Renal cortex interstitium (tissue), 15 donors: ENCODE measurements at places on chromosomes 4 and X. TPM values are rescaled to one million over a fixed set of nuclear protein-coding genes. Genes with fewer than 3 reads are reported as not detected.

GRCh38 chr4:75046226-75046625 is 113.3 kb downstream of the PARM1 start:
- no peak for DNase-seq

GRCh38 chrX:68908071-68908470 is 79.2 kb downstream of the EFNB1 start:
- DNase-seq: no peak

DNA sequence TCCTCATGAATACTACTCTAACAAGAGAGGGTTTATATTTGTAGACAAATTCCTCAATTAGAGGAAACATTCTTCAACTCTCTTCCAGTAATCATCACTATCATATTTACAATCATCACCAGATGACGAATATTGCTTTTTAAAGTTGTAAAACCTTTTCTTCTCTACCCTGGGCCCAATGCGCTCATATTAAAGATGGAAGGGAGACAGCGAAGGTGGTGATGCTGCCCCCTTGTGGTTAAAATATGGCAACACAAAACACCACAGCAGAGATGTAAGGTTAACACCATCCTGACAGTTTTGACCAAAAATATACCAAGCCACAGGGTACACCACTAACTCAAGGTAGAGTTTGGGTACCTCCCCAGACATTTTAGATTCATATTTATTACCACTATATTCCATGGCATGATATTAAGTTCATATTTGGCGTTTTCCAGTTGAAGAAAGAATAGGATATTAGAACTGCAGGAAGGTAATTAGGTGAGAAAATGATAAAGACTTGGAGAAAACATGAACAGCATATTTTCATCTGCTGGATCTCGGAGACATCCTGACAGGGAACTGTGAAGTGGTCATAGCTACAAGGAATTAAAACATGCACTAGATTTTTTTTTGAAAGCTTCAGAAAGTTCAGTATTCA is 72.8 kb downstream of the SLC9A7 start:
- DNase-seq: no peak

DNA sequence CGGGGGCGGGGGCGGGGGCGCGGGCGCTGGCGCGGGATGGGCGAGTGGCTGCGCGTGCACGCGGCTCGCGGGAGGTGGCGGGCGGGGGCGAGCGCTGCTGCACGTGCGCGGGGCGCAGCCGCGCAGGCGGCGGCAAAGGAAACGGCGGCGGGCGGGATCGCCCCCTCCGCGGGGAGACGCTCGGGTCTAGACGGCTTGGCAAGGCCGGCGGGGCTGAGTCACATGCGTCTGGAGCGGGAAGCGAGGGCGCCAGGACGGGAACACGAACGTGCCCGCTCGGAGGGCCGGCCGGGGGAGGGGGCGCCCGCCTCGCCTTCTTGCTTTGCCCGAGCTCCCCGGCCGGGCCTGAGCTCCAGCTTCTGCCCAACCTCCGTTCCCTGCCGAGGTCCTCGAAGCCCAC is 4.3 kb upstream of the HAUS7 start:
- no peak for DNase-seq

DNA sequence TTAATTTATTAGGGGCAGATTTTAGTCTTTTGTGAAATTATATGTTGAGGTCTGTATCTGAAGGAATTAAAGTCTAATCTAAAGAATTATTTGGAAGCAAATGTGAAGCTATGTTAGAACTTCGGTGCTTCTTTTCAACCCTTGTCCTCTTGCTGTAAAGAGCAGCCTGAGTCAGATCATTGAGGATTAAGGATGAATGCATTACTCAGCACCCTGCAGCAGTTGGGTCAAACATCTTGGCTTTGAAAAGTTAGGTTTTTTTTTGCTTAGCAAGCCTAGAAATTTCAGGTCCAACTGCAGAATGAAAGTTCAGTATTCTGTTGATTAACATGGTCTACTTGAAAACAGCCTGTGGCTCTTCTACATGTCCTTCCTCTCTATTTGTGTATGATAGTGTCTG is 57.6 kb downstream of the SLC4A4 start:
- no peak for DNase-seq

- DNase-seq: no peak
Observed at GRCh38 chr4:54668014-54668611, 10.4 kb downstream of the KIT start.

GRCh38 chr4:168707205-168707604 is 210.4 kb downstream of the PALLD start:
- no peak for DNase-seq

DNA sequence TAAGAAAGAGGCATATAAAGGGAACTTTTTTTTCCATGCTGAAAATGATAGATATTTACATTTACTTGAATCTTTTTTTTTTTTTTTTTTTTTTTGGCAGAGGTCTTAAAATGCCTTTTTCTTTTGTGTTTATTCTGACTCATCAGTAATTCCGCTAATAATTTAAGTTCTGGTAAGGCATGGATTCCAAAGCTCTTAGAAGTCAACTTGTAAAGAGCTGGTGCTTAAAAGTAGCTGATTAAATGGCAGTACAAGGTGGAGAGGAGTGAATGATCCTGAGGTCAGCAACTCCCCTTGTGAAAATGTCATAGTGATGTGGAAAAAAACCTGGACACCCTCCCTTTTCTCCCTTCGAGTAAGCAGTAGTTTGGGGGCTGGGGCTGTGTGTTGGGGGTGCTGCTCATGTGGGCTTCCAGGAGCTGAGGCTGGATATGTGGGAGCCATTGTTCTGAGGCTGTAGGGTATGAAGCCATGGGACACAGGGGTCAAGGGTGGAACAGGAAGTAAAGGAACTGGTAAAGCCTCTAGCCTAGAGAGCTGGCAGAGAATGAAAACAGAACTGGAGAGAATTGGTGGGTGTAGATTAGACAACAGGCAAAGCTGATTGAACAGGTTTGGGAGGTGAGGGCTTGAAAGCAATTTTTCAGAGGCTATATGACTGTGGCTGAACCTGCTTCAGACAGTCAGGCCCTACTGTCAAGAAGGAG is 41.0 kb upstream of the PITX2 start:
- no peak for DNase-seq

DNA sequence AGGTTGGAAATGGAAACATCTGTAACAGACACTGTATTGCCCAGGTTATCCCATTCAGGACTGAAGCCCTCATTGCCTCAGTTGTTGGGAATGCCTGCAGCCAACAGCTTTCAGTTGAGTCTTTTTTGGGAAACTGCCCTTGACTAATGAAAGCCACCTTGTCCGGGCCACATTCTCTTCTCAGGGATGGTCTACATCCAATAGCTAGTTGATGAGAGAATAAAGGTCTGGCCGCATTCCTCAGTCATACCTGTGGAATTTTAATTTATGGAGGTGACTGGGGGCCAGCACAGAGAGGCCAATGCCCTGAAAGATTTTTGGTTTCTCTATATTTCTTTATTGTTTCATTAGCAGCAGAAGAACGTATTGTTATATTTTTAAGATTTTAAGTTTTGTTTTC is 147.6 kb upstream of the MSX1 start:
- no peak for DNase-seq

DNA sequence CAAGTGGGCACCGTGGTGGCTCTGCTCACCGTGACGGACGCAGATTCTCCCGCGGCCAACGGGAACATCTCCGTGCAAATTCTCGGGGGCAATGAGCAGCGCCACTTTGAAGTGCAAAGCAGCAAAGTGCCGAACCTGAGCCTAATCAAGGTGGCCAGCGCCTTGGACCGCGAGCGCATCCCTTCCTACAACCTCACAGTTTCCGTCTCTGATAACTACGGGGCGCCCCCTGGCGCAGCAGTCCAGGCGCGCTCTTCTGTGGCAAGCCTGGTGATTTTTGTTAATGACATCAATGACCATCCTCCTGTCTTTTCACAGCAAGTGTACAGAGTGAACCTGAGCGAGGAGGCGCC is 2.7 kb downstream of the FAT4 start:
- DNase-seq: no peak

- DNase-seq: no peak
Observed at GRCh38 chr4:1361431-1361830, 14.4 kb downstream of the UVSSA start.

DNA sequence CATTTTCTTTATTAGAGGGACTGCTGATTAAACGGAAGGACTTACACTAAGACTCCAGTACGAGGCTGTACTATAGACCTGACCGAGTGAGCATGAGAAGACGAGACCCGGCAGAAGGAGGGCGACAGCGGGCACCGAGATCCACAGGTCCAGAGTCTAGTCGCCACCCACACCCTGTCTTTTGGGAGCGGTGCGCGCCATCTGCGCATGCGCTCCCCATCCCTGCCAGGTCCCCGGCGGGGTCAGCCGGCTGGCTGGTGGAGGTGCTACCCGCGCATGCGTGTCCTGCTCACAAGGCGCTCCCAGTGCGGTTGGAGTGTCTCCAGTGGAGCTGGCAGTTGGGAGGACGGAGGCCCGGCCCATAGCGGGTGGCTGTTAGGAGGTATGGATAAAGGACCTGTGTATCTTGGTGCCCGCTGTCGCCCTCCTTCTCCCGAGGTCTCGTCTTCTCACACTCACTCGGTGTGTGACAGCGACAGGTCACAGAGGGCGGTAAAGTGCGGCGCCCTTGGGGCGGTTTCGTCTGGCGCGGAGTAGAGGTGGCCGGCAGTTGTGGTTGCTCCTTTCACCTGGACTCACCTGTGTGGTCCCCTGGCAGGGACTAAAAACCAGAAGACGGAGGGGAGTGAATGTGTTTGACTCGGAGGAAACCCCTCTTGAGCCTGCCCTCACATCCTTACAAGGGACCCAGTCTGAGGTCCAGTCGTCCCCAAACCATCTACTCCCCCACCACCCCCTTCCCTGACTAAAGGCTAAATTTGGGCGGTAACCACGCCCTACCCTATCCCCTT is 7.6 kb upstream of the HSD17B10 start:
- peak; percentile 34 for DNase-seq

DNA sequence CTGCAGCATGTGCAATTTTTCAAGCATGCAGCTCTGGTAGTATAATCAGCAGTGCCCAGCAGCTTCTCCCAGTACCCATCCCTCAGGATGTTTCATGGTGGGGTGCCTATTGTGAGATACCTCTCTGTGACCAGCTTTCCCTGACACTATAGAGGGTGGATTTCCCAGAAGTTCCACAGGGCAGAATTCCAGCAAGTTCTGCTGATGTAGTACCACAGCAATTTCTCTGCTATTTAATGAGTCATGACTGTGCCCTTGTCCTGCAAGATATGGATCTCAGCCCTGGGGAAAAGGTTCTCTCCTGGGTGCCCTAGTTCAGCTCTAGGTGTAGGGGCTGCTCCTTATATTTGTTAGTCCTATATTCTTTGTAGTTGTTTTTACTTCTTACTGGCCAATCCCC is 174.8 kb downstream of the ENOX2 start:
- no peak for DNase-seq

The HHIP gene
- polyA plus RNA-seq: 3.4 TPM

The TRMT10A gene
- 13.4 TPM for polyA plus RNA-seq
